ENCODE measurements at places on chromosomes 3 and 15. TPM values are rescaled to one million over a fixed set of nuclear protein-coding genes. Genes with fewer than 3 reads are reported as not detected.
A peak's percentile ranks its signal among the peaks of the same experiment; 100 is the strongest.

PTPN9 gene
- total RNA-seq = 9.6 TPM

RPLP1 gene
- 705 TPM for total RNA-seq

LZTFL1 gene
- total RNA-seq = 8.3 TPM

NUP210 gene
- total RNA-seq = 4.5 TPM

AADACL2 gene
- total RNA-seq = 0.16 TPM

EPHB3 gene
- total RNA-seq = 2.1 TPM

NANOGP8 gene
- total RNA-seq = not detected

DNA sequence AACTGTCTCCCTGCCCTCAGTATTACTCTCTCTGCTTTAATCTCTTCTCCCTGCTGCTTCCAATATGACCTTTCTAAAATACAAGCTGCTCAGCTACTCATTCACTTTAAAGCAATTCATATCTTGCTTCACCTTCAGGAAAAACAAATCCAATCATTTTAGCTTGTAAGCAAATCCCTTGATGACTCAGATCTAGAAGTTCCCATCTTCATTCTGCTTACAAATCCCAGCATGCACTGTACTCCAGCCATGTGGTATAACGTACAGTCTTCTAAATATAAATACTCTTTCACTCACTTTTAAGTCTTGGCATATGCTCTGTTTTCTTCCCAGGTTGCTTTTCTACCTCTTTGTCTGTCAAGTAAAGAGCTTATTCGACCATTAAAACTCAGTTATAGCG lies 1009.1 kb upstream of the SEMA6D start:
- no peaks in the 10 kb centered on the region for H3K27me3 ChIP-seq
- H3K4me1 ChIP-seq = no peaks in the 10 kb centered on the region
- H3K27ac ChIP-seq = no peak overlapping the region
- H3K4me3 ChIP-seq = no peak overlapping the region
- no peak for DNase-seq
- H3K36me3 ChIP-seq = no peaks in the 10 kb centered on the region

GRCh38 chr15:92883163-92883875 lies 16.8 kb upstream of the CHD2 start:
- H3K36me3 ChIP-seq = peaks cover 30% of the 10 kb centered on the region
- H3K4me3 ChIP-seq = peak overlapping the region; percentile 100
- no peaks in the 10 kb centered on the region for H3K4me1 ChIP-seq
- H3K27me3 ChIP-seq = no peaks in the 10 kb centered on the region
- DNase-seq = no peak

- no peaks in the 10 kb centered on the region for H3K27me3 ChIP-seq
- no peaks in the 10 kb centered on the region for H3K36me3 ChIP-seq
- H3K27ac ChIP-seq = no peak overlapping the region
- no peak for DNase-seq
These were observed 9.2 kb upstream of the EPHA3 start for GRCh38 chr3:89098173-89098572.

GRCh38 chr15:57706405-57707209 lies at the start of gene POLR2M:
POLR2M (plus strand) TSS chr15:57706714; CDS start chr15:57706843, 129 bp downstream.
- H3K27me3 ChIP-seq = no peaks in the 10 kb centered on the region
- H3K4me3 ChIP-seq = peak within 1 kb of the TSS; percentile 70
- H3K27ac ChIP-seq = peak within 1 kb of the TSS; percentile 93
- DNase-seq = peak; percentile 99
- peaks cover 25% of the 10 kb centered on the region for H3K36me3 ChIP-seq
- no peaks in the 10 kb centered on the region for H3K4me1 ChIP-seq

- H3K27me3 ChIP-seq = no peaks in the 10 kb centered on the region
- no peak for DNase-seq
- H3K36me3 ChIP-seq = no peaks in the 10 kb centered on the region
These were observed 398.8 kb upstream of the ATP10A start for GRCh38 chr15:26261966-26262365.

DNA sequence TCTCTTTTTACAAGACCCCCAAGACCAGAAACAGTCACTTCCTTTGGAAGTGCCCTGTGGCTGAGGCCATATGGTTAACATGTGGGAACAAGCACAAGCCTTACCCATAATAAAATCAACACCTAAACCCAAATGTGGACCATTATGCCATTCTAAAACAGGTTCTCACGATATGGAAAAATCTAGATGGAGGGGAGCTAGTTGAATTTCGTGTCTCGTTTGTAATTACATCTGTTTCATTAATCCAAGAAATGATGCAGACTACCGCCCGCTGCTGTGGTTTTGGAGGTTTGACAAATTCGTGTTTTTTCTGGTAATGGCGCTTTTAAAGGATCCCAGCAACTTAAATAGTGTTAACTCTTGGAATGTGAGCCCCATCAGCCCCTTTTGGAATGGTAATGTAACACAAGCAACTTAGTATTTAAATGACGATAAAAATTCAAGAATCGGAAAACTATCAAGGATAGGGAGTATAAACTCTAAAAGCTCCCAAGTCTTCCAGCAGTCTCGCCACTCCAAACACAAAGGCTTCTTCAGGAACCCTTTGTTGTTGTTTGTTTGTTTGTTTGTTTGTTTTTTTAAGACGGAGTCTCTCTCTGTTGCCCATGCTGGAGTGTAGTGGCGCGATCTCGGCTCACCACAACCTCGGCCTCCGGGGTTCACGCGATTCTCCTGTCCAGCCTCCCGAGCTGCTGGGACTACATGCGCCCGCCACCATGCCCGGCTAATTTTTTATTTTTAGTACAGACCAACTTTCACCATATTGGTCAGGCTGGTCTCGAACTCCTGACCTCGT lies 1.1 kb downstream of the CNBP start:
- H3K4me1 ChIP-seq = no peaks in the 10 kb centered on the region
- H3K4me3 ChIP-seq = peak overlapping the region; percentile 98
- no peaks in the 10 kb centered on the region for H3K27me3 ChIP-seq
- DNase-seq = no peak
- H3K27ac ChIP-seq = peak overlapping the region; percentile 100

GRCh38 chr15:68765602-68766368 lies 54.9 kb downstream of the ANP32A start:
- H3K27me3 ChIP-seq = no peaks in the 10 kb centered on the region
- no peaks in the 10 kb centered on the region for H3K4me1 ChIP-seq
- peak; percentile 32 for DNase-seq
- H3K36me3 ChIP-seq = no peaks in the 10 kb centered on the region

DNA sequence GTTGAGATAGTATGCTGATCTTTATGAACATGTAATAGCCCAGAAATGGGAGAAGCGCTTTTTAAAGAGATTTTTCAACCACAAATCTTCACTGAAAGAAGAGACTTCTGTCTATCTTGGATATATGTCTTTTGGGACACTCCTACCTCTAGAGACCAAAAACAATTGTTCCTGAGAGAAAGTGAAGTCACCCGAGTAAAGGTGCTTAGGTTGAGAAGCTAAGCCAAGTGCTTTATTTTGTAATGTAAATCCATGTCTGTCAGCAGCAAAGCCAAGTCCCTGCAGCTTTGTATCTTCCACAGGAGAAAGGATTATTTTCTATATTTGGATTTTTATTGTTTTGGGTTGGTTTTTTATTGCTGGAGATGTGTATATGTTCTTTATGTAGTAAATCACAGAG lies 32.1 kb upstream of the B3GALNT1 start:
- H3K4me3 ChIP-seq = no peak overlapping the region
- no peak for DNase-seq
- H3K27ac ChIP-seq = no peak overlapping the region
- H3K27me3 ChIP-seq = no peaks in the 10 kb centered on the region
- no peaks in the 10 kb centered on the region for H3K4me1 ChIP-seq

DNA sequence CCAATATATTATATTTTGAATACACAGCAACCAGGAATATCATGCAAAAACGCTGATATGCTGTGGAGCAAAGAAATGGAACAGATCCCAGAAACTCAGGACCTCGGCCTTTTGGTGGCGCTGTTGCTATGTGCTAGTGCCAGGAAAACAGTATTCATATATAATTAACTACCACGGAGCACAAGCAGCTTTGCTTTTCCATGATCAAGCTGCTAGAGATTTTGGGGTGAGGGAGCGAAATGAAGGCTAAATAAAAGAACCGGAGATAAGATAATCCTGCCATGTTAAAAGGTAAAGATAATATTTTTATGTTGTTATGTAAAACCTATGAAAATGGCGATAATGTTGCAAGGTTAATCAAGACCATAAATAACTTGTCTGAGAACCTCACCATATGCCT lies 157.7 kb upstream of the FAM3D start:
- no peaks in the 10 kb centered on the region for H3K4me1 ChIP-seq
- H3K36me3 ChIP-seq = no peaks in the 10 kb centered on the region
- H3K27ac ChIP-seq = no peak overlapping the region
- no peak for DNase-seq
- no peaks in the 10 kb centered on the region for H3K27me3 ChIP-seq

DNA sequence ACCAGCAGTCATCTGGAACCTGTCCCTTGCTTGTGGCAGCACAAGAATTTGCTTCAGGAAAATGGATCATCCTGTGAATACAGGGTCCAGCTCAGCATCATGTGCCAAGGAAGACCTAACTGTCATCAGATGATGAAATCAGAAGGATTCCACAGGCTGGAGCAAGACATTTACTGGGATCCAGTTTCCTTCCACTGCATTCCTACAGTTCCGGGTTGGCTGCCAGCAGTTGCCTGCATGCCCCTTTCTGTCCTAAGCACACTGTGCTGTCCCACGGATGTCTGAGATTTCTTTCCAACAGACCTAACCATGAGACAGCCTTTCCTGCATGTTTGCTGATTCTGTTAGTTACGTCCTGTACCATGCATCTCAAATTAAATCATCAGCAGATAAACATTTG lies 140.7 kb downstream of the IMPG2 start:
- no peaks in the 10 kb centered on the region for H3K27me3 ChIP-seq
- no peak for DNase-seq
- no peaks in the 10 kb centered on the region for H3K36me3 ChIP-seq

DNA sequence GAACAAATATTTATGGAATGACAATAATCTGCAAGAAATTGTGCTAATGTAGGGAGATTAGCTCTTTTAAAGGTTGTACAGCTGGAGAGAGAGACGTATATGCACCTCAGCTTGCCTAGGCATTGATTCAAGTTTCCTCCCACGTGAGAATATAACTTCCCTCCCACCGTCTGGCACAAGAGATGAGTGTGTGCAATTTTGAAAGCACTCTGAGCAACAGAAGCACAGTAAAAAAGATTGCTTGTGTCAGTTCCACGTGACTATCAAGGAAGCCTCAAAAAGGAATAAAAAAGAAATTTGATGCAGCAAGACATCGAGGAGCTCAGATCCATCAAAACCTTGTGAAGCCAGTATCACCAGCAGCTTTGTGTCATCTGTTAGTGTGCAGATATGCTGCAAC lies 435.3 kb downstream of the TUSC7 start:
- H3K27ac ChIP-seq = no peak overlapping the region
- no peak overlapping the region for H3K4me3 ChIP-seq
- DNase-seq = no peak
- H3K27me3 ChIP-seq = no peaks in the 10 kb centered on the region

DNA sequence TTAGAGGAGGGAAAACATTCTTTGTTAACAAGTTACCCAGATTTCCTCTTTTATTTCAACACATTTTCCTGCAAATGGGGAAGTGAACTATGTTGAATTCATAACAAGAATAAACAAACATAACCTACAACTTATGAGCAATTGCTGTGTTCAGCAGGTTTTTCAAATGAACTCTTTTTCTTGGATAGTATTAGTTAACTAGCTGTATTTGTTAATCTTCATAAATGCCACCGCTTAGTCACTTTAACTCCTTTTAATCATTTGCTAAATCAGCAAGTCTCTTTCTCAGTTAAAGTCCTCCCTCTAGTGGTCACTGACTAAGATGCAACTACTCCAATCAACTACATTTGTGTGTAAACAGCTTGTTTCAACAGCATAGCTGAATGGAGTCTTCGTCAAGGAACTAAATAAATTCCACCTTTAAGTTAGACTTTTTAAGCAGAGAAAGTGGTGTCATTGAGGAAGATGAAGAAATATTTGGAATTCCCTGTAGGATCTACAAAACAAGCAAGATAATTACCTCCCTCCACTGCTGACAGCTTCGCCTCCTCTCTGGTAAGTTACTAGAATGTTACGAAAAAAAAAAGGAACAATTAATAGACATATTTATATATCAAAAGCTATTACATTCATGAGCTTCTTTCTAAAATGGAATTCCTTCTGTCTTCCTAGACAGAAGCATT lies 1122.0 kb downstream of the ROBO1 start:
- no peaks in the 10 kb centered on the region for H3K27me3 ChIP-seq
- H3K4me3 ChIP-seq = no peak overlapping the region
